ENCODE measurements at places on chromosomes 7 and 10. TPM values are rescaled to one million over a fixed set of nuclear protein-coding genes. Genes with fewer than 3 reads are reported as not detected.

WDR11 gene
- 81.0 TPM for total RNA-seq

SLC18A2 gene
- not detected for total RNA-seq

PHYHIPL gene
- not detected for total RNA-seq

ENTPD7 gene
- total RNA-seq = 27.6 TPM

PLXDC2 gene
- total RNA-seq = 1.5 TPM

ASIC3 gene
- 0.33 TPM for total RNA-seq

AGMO gene
- total RNA-seq = 11.8 TPM

OR6V1 gene
- not detected for total RNA-seq

ANXA8L1 gene
- not detected for total RNA-seq

OR2A1 gene
- not detected for total RNA-seq
